Hepatocyte (in vitro differentiated cells): ENCODE measurements at places on chromosomes 3 and 15. TPM values are rescaled to one million over a fixed set of nuclear protein-coding genes. Genes with fewer than 3 reads are reported as not detected.

DNA sequence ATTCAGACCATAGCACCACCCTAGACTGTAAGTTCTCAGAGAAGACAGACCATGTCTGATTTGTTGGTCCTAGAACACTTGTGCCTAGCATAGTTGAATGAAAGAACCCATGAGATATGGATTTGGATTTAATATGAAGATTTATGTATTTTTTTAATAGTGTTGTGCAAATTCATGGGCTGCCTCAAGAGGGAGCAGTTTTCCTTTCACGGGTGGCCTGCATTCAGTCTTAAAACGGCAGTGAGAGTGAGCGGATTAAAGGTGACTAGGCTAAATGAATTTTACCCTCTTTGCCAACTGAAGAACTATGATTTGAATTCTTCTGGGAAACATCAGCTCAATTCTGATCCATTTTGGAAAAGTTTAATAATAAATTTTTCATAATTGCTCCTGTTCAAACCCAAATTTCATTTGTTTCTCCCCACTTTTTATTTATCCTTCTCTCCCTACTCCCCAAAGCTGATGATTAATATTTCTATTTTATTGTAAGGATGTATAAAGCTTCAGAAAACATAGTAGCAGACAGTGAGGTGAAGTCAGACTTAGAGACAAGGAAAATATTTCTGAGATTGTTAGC is 67.3 kb downstream of the MORC1 start:
- H3K27ac ChIP-seq: no peak overlapping the region
- H3K4me1 ChIP-seq: no peaks in the 10 kb centered on the region
- H3K27me3 ChIP-seq: no peaks in the 10 kb centered on the region
- H3K4me3 ChIP-seq: no peak overlapping the region

GRCh38 chr15:74327756-74328155 is 39.7 kb downstream of the CYP11A1 start:
- no peaks in the 10 kb centered on the region for H3K4me1 ChIP-seq
- H3K27ac ChIP-seq: no peak overlapping the region
- no peaks in the 10 kb centered on the region for H3K36me3 ChIP-seq
- DNase-seq: no peak
- no peak overlapping the region for H3K4me3 ChIP-seq
- no peaks in the 10 kb centered on the region for H3K27me3 ChIP-seq

- no peaks in the 10 kb centered on the region for H3K27me3 ChIP-seq
- DNase-seq: no peak
- peaks cover 38% of the 10 kb centered on the region for H3K4me1 ChIP-seq
- no peak overlapping the region for H3K4me3 ChIP-seq
- H3K36me3 ChIP-seq: no peaks in the 10 kb centered on the region
These were observed 4.5 kb downstream of the PLXNB1 start for GRCh38 chr3:48425281-48425812.

DNA sequence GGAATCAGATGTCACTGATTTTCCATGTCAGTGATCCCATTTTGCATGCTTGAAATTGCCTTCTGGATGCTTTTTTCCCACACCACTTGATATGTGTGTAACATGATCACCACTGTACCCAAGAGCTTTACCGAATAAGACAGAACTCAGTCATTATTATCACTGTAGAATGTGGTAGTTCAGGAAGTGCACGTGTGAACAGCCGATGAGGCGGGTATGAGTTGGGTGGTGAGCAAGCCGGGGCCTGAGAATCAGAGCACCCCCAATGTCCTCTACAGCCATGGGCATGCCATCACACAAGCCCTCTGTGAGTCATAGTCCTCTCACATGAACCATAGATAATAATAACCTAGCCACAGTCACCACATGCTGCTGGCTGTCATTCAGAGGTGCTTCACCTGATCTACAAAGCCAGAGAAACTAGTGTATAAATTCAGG is 470.8 kb downstream of the SOX2 start:
- H3K27me3 ChIP-seq: no peaks in the 10 kb centered on the region
- no peak for DNase-seq
- peaks cover 26% of the 10 kb centered on the region for H3K4me1 ChIP-seq
- H3K36me3 ChIP-seq: no peaks in the 10 kb centered on the region

DNA sequence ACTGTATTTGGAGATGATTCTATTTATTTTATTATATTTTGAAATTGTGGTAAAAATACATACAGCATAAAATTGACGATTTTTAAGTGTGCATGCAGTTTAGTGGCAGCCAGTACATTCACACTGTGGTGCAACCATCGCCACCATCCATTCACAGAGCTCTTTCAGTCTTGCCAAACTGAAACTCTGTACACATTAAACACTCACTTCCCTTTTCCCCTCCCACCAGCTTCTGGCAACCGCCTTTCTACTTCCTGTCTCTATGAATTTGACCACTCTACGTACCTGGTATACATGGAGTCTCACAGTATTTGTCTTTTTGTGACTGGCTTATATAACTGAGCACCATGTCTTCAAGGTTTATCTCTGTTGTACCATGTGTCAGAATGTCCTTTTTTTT is 303.3 kb upstream of the ATP10A start:
- H3K27me3 ChIP-seq: no peaks in the 10 kb centered on the region
- no peak overlapping the region for H3K4me3 ChIP-seq
- H3K27ac ChIP-seq: no peak overlapping the region
- no peaks in the 10 kb centered on the region for H3K36me3 ChIP-seq
- H3K4me1 ChIP-seq: no peaks in the 10 kb centered on the region

GRCh38 chr3:107705046-107705445 is 182.3 kb downstream of the BBX start:
- no peaks in the 10 kb centered on the region for H3K27me3 ChIP-seq
- no peak overlapping the region for H3K4me3 ChIP-seq
- H3K4me1 ChIP-seq: no peaks in the 10 kb centered on the region
- no peak overlapping the region for H3K27ac ChIP-seq

DNA sequence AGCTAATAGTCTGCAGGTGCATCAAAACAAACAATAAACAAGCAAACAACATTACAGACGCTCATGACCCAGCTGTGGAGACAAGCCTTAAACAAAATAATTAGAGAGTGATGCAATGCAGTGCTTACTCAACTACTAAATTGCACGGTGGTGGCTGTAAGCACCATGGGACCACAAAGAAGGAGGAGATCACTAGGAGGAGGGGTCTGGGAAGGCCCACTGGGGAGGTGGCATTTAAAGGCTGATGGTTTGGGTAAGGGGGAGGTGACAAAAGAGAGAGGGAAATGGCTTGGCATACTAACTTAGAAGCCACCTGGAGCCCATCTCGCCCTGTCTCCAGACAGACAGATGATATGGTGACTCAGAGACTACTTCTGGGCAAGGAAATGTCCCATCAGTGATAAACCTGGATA is 516.7 kb downstream of the FOXP1 start:
- no peak for DNase-seq
- no peak overlapping the region for H3K4me3 ChIP-seq
- no peaks in the 10 kb centered on the region for H3K27me3 ChIP-seq
- peak overlapping the region; percentile 96 for H3K27ac ChIP-seq
- H3K4me1 ChIP-seq: peaks cover 49% of the 10 kb centered on the region

The OR5K1 gene
- not detected in 2 replicates for total RNA-seq

The LDHAL6B gene
- total RNA-seq: not detected in 2 replicates

The DAZL gene
- total RNA-seq: 0.33 TPM in 1 of 2 replicates, not detected in the other
